ENCODE measurements at places on chromosomes 1 and 21.

DNA sequence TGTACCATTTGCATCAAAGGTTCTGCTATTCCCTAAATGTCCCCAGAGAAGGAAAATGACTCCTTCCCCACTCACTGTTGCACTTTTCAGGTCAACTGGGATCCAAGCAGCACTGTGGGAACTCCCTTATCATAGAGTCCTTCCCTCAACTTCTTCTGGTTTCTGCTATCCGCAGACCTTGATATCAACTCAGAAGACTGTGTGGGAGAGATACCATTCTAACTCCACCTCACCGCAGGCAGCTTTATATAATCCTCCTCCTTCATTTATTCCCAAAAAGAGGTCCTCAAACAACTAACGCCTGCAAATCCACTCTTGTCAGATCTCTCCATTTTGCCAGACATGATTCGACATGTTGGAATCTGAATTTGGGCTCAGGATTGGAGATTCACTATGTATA is 27.3 kb downstream of the LHX9 start:
- DNase-seq, result no peak

GRCh38 chr1:41863718-41864117 is 55.0 kb downstream of the HIVEP3 start:
- no peak for DNase-seq

DNA sequence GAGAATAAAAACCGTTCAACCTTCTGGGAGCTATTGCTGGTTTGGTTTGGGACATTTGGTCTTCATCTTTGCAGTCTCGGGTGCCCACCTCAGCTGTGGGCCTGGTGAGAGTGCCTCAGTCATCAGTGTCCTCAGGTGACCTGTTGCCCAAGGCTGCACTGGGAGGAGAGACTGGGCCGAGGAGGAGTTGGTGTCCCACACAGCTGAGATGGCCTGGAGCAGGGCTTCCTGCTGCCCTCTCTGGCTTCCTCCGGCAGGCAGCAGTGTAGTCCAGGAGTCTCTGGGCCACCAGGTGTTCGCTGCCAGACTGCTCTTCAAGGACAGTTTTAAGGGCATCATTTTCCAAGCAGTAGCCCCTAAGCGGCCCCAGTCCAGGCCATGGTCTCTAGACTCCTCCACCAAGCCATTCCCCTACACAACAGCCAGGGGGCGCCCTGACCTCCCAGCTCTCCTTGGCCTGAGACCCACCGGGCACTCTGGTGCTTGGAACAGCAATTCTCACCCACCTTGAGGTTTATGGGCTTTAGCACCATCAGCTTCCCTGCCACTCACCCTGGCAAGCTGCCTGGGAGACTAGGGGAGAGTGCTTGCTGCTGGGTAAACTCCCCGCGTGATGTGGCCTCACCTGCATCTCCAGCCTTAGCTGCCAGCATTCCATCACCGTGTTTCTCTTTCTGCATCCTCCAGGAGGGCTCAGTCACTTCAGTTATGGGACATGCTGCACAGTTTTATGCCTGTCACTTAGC is 9.1 kb upstream of the SYTL1 start:
- DNase-seq, result peak; percentile 27

- no peak for DNase-seq
Measured at GRCh38 chr21:25790878-25791204, 56.1 kb downstream of the GABPA start.

GRCh38 chr21:22725436-22725835 is 1727.2 kb downstream of the NCAM2 start:
- DNase-seq, result no peak

DNA sequence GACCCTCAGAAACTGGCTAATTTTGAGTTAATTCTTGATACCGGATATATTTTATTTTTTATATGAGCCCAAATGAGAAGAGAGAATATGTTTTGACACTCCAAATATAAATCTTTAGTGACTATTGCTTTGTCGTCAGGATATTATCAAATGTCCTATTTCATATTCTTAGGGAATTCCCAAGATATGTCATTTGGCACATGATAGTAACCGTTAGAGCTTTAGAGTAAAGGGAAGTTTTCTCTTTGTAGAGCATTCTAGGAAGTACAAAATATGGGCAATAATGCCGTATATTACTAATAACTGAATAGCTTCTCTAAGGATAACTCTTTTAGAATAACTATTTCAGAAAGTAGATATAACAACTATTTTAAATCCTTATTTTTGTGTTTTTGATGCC is 8.3 kb upstream of the AMY2B start:
- DNase-seq, result no peak

- no peak for DNase-seq
Measured at GRCh38 chr1:224761245-224761644, 145.1 kb downstream of the CNIH3 start.

- no peak for DNase-seq
Measured at GRCh38 chr1:67843331-67843730, 10.1 kb upstream of the GNG12 start.

DNA sequence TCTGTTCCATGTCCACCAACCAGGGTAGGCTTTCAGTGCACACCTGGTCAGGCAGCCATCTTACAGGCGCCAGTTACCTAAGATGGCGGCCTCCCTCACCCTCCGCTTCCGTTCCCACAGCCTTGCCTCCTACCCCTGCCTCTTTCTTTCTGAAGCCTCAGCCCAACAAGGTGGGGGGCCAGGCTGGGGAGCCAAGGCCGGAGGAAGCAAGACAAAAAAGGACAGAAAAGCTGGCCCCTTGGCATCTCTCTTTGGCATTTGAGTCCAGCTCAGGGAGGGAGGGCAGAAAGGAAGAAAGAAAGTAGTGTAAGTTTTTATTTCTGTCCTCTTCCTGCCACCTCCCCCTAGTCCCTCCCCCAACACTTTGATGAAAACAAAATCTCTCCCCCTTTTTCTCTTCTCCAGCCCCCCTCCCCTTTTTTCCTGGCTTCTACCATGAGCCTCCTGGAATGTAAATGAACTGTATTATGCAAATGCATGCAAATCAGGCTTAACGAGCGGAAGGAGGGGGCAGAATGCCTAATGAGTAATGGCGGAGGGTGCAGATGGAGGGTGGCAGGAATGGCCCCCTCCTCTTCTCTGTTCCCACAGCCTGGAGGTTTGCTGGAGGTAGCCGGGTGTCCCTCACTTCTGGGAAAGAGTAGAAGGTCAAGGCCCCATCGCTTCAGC is 43.8 kb downstream of the RHBG start:
- no peak for DNase-seq

DNA sequence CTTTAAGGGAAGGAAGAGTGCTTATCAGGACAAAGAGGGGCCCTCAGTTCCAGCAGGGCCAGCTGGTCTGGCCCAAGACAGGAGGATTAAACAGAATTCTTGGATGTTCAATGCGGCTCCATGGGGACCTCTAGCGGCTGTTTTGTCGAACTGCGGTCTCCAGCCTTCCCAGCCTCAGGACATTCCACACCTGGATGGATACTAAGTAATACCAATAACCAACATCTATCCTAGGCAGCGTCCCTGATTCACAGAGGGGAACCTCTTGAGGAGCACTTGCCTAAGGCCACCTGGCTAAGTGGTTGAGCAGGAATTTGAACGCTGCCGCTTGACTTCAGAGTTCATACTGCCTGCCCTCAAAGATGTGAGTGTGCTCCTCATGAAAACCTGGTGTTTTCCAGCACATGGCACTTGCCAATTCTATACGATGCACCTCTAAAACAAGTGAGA is 15.5 kb upstream of the CD247 start:
- DNase-seq, result peak; percentile 85

GRCh38 chr1:16625497-16626408 is 12.4 kb upstream of the NBPF1 start:
- peak; percentile 20 for DNase-seq

GRCh38 chr1:202105571-202106339 is 17.0 kb upstream of the GPR37L1 start:
- no peak for DNase-seq

DNA sequence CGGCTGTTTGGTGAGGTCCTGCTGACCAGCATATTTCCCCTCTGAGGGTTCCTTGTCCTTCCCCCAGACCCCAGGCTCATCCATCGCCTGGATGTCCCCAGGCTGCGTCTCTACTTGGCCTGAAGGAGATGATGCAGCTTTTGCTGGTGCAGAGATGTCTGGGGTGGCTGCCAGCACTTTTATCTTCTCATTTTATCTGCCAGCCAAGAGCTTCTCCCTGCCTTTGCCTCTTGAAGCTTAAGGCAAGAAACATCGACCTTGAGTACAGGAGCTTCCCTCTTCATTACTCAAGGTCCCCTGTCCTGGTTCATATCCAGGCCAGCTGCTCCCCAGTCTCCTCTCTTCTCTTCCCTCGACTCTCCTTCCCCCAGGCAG is 9.2 kb upstream of the H6PD start:
- no peak for DNase-seq

DNA sequence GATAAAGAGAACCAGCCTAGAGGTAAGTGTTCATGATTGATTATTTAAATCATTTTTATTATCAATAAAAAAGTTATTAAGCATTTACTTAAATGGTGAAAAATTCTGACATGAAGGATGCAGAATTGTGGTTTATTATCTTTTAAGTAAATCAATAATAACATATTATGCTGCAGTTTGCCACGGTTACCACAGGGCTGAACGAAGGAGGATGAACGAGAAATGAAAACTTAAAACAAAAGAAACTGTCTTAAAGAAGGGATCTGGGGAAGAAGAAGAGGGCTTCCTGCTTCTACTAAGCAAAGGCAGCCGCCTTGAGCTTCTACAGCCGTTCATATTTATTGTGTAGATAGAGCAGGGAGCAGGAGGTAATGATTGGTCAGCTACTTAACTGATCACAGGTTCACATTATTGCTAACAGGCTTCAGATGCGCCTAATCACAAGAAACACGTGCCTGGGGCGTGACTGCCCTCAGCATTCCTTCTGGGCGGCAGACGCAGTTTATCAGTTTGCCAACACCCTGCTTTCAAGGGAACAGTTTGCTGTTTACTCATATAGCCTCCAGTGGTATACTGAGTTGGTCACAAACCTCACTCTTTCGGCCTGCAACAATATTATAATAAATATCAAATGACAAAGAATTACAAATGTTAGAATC is 5.8 kb upstream of the FNBP1L start:
- DNase-seq, result no peak

DNA sequence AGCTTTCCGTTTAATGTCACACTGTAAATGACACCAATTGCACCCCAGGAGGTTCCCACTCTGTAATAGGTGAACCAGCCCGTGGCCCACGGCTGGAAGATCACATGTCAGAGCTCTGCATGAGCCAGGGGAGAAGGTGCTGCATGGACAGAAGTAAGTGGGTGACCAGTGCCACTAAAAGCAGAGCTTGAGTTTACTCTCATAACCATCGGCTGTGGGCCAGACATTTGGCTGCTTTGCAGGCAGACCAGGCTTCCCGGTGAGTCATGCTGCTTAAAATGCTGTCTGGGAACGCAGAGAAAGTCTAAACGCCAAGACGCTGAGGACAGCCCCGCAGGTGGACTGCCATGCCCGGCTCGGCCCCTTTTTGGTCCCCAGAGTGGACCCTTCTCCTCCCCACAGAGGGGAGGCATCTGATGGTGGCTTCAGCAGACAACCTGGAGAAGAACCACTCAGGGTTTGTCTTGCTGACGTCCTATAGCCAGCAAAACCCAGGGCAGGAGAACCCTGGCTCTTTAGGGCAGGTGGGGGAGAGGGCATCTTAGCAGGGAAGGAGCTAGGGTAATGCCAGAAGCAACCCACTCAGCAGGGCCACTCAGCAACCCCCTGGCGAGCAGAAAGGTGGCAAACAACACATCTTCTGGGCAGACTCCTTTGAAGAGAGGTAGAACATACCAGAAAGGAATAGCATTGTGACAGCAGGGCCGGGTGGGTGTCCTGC is 7.3 kb downstream of the KIAA2013 start:
- no peak for DNase-seq

GRCh38 chr21:17554679-17555465 is 42.0 kb downstream of the CXADR start:
- peak; percentile 25 for DNase-seq

GRCh38 chr1:54607821-54608565 is 15.3 kb downstream of the FAM151A start:
- no peak for DNase-seq

DNA sequence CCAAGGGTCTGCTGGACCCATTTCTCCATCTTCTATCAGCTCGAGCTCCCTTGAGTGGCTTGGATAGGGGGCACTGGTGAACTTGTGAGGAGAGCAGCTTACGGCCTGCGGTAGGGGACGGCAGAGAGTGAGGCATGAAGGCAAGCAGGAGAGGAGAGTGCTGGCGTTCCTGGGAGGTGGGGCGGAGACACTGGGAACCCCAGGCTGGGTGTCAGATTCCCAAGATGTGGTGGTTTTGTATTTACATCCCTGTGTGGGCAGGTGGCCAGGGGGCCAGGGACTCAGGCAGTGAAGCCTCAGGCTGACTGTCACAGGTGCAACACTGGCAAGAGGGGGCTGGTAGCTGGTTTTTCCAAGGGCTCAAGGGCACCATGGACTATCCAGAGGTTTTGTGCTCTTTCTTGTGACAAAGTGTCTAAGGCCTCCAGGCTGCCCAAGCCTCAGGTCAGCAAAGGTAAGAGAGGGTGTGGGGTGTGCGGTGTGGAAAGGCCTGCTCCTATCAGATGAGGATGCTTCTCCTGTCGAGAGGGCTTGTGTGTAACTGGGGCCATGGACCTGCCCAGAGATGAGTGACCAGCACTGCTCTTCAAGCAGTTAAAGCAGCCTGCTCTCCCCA is 45.1 kb upstream of the ROR1 start:
- no peak for DNase-seq

- no peak for DNase-seq
Measured at GRCh38 chr1:12015001-12015491, 4.3 kb upstream of the MIIP start.

GRCh38 chr1:6272868-6273267 is 12.0 kb upstream of the GPR153 start:
- no peak for DNase-seq

- DNase-seq, result no peak
Measured at GRCh38 chr1:244316407-244316806, 135.3 kb downstream of the ADSS2 start.

- DNase-seq, result no peak
Measured at GRCh38 chr1:107450899-107451664, 310.2 kb downstream of the NTNG1 start.

GRCh38 chr1:46533179-46533864 is 18.1 kb downstream of the KNCN start:
- DNase-seq, result peak; percentile 36

DNA sequence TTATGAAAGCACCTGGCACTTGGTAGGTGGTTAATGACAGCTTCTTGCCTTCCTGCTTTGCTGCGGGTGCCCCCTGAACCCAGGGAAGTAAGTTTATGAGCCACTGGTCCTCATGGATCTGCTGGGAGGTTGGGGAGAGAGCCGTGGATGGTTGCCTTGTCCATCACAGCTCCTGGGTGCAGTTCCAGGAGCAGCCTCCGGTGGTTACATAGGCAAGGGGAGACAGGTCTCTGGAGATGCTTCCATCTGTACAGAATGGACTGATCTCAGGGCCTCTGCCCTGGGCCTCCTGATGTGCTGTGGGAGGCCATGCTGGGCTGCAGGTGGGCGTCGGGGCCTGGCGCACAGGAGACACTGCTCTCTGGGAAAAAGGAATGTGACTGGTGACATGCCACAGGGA is 31.6 kb upstream of the ARHGEF10L start:
- no peak for DNase-seq

All from NCI-H524 (cell line).